ENCODE measurements at places on chromosomes 5 and 9. TPM values are rescaled to one million over a fixed set of nuclear protein-coding genes. Genes with fewer than 3 reads are reported as not detected.

DNA sequence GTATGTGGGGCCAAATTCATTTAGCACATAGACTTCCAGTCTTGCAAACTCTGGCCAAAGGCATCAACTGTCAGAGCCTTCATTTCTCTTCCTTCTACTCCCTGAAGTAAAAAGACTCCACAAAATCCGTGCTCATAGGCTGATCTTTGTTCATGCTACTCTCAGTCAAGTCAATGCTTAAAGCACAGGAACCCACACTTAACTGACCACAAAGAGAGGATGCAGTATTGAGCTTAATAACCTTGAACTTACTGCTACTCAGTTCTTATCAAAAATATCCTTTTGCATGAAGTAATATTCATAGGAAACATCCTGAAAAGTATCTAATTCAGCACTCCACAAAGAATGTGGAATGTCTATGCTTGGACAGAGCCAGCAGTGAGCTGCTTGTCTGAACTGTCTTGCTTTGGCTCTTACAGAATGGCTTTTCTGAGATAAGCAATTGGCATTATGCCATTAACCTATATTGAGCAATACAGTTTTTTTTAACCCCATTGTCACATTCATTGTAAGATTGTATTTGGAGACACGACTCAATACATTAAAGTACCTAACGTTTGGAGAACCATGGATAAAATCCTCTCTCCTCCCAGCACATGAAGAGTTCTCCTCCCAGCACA, 21.7 kb downstream of the LPAR1 start:
- no peak for DNase-seq

DNA sequence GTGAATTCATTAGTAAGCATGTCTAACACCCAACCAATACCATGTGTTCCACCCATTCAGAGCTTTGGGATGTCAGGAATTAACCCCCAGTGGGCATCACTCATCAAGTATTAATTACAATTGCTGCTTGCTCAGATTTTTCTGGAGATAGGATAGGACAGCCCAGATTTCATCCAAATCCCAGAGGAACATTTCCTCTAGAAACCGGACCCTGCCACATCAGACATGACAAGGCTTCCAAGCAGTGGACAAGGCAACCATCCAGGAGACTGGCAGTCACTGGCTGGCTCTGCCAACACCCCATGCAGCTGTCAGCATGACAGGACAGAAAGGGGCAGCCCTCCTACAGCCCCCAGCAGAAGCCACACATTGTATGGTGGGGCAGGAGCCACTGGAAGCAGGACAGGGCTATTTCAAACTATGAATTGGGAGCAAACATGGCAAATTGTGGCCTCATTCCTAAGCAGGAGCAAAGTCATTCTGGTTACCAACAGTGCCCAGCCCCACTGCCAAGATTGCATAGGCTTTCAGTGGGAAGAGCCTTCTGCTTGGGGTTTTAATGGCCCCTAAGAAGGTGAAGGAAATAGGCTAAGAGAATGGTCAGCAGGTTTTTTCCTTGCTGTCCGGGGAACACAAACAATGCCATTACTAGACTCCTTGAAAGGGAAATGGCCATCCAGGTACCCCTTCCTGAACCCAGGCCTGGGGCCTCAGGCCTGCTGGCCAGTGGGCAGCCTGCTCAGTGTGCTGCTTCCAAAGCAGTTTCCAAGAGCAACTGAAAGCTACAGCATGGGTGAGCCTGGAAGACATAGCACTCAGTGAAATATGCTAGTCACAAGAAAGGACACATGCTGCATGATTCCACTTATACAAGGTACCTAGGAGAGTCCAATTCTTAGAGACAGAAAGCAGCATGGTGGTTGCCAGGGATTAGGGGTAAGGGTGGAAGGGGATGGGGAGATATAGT, 294.7 kb upstream of the SLC30A5 start:
- DNase-seq = no peak

- no peak for DNase-seq
Measured at GRCh38 chr9:83906144-83906543, 15.1 kb downstream of the KIF27 start.

- DNase-seq = no peak
Measured at GRCh38 chr5:100590867-100591266, 55.7 kb downstream of the FAM174A start.

DNA sequence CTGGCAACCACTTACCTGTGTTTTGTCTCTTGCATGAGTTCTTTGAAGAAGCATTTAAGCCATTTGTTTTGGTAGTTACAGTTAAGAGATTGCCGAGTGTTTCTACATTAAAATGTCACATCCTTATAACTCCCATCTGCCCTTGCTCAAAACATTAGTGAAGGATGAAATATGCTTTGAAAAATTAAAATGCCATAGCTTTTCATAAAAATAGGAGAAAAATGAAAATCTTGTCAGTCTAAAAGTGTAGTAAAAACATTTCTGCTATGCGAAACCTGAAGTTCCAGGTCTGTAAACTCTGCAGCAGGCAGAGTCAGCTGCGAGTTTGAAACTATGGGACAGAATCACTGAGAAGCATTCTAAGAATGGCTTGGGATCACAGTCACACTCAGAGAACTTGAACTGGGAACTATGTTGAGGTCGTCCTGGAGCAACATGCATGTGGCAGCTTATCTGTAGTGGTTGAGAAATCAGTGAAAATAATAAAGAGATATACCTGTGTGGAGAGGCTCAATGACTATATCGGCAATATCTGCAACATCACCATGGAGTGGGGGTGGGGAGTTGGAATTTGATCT, 67.4 kb downstream of the RASGRF2 start:
- no peak for DNase-seq

GRCh38 chr5:1886846-1887587, 4.3 kb upstream of the IRX4 start:
- DNase-seq = no peak

DNA sequence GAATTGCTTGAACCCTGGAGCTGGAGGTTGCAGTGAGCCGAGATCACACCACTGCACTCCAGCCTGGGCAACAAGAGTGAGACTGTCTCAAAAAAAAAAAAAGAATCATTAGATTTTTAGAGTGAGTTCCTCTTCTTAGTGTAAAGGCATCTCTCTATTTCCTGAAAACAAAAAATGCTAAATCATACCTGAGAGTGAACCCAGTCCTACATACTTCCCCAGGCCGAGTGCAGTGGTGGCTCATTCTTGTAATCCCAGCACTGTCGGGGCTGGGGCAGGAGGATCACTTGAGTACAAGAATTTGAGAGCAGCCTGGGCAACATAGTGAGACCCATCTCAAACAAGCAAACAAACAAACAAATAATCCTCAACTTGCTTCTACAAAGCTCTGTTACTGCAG, 38.2 kb upstream of the LPAR1 start:
- DNase-seq = no peak

DNA sequence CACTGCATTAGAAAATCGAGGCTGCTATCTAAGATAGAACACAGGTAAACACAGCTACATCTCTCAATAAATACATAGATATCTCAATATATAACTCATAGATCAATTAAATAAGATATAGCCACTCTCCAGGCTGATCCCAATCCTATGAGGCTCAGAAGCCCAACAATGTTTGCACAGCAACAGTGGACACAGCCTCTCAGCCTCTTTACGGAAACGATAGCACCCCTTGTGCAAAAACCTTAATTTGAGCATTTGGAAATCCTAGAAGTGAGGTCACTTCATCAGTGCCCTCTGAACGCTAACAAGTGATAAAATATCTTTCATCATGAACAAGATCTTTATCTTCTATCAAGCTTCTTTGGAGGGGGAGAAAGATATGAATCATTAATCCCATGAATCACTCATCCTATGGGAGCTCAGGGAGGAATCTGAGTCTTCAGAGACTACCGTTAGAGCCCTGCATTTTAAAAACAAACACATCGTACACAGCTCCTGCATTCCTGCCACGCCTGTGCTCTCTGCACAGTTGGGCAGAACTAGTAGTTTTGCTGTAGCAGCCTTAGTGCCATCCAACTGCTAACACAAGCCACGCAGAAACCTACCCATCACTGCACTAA, 71.4 kb downstream of the MED27 start:
- no peak for DNase-seq

- DNase-seq = peak; percentile 12
Measured at GRCh38 chr9:78074385-78075291, 43.0 kb upstream of the GNAQ start.

SLC46A2 gene
- total RNA-seq = not detected

KIAA0825 gene
- total RNA-seq = 1.0 TPM

SKIC3 gene
- total RNA-seq = 66.5 TPM

PTGDS gene
- total RNA-seq = not detected

All from activated naive CD8-positive, alpha-beta T cell treated with anti-CD3 and anti-CD28 coated beads for 36 hours (primary cell).